HuH-7.5 (cell line): ENCODE measurements at places on chromosomes 12 and 14.
A peak's percentile ranks its signal among the peaks of the same experiment; 100 is the strongest.

DNA sequence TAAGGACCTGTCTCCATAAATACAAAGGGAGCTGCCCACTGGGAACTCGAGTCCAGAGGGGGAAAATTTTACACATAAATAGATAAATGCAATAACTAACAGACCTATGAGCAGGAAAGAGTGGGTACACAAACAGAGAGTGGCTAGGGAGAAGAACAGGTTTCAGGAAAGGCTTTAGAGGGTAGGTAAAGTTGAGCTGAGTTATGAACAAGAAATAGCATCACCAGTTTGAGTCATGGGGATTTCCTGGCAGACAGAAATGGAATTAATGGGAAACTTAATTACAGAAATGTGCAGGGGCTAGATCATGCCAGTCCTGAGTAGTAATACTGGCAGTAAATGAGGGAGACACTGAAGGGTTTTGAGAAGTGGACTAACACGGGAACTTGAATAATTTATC is 58.0 kb upstream of the CCDC175 start:
- DNase-seq: no peak

- no peak for DNase-seq
These were observed 13.9 kb upstream of the CACNA2D4 start for GRCh38 chr12:1932264-1932777.

GRCh38 chr14:75822522-75823141 is 159.2 kb downstream of the TGFB3 start:
- no peak for DNase-seq

- peak; percentile 54 for DNase-seq
These were observed 2.3 kb downstream of the SPATS2 start for GRCh38 chr12:49369411-49370145.

- DNase-seq: no peak
These were observed 331.9 kb downstream of the BTG1 start for GRCh38 chr12:91813701-91814100.

GRCh38 chr12:121789800-121790728 is 3.4 kb downstream of the RHOF start:
- DNase-seq: no peak

- no peak for DNase-seq
These were observed 20.1 kb upstream of the TBK1 start for GRCh38 chr12:64431791-64432190.

DNA sequence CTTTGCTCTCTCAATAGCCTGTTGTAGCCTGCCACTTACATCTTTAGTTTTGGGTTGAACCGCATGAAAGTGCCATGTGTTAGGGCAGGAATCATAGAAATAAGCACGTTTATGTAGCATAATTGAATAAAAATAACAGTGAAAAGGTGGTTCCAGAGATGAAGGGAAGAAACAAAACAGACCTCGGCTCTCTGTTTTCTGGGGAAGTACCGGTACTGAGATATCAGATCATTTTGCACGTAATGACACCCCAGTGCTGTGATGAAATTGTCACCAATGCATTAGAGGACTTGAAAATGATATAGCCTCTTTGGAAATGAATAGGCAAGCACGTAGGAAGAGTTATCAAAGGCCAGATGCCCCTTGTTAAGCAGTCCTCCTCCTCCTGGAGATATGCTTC is 42.5 kb upstream of the DLK1 start:
- DNase-seq: no peak

GRCh38 chr12:110431957-110432587 is 18.1 kb downstream of the ARPC3 start:
- no peak for DNase-seq

DNA sequence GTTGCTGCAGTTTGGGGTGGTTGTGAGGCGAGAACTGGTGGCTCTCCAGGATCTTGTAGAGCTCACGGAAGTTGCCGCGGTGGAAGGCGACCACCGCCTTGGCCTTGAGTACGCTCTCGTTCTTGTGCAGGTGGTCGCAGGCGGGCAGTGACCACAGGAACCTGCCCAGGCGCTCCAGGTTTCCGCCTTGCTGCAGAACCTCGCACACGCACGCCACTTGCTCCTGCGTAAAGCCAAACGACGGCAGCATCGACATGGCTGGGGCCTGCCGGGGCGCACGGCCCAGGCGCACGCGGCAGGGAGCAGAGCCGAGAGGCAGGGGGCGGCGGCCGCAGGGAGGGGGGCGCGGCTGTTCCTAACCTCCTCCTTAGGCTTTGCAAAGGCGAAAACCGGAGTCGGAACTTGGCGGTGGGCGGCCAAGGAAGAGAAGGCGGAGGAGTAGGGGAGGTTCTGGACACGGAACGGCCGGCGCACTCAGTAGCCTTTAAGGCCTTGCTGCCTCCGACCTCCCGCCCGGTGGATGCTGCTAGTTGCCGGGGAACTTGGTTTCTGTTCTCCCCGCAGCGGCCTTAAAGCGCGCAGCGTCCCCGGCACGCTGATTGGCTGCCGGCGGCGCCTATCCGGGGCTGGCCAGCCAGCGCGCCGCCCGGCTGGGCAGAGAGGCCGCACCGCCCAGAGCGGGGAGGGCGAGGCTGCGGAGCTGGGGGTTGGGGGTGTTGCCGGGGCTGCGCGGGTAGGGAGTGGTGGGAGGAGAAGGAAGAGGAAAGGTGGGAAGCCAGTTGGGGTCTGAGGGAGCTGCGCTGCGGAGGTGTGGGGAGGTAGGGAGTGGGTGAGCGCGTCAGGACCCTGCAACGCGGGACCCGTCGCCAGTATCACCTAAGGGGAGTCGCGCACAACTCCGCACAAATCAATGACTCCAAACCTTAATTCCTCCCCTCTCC is at the start of gene SIX1:
TSS of gene SIX1 (minus strand) at position 544 of the 941 bp plus-strand sequence. CDS start at position 256, 288 bp downstream.
- peak; percentile 96 for DNase-seq

GRCh38 chr12:43167691-43168090 is 384.3 kb downstream of the ADAMTS20 start:
- DNase-seq: no peak

DNA sequence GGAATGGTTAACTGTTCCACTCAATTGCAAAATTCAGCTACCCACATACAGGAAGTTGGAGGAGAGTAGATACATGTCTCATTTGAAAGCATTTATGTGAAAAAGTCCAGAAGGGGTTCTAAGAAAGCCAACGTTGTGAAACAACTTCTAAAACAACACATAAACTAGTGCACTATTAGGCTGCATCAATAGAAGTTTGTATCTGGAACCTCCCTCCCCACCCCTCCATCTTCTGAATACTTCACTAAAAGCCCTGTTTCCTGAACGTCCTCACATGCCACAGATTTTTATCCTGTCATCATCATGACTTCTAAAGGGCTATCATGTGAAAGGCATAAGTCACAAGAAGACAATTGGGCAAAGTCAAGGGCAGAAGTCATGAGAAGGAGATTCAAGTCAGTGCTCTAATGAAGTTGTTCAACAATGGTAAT is 5.5 kb downstream of the KRT79 start:
- DNase-seq: no peak

DNA sequence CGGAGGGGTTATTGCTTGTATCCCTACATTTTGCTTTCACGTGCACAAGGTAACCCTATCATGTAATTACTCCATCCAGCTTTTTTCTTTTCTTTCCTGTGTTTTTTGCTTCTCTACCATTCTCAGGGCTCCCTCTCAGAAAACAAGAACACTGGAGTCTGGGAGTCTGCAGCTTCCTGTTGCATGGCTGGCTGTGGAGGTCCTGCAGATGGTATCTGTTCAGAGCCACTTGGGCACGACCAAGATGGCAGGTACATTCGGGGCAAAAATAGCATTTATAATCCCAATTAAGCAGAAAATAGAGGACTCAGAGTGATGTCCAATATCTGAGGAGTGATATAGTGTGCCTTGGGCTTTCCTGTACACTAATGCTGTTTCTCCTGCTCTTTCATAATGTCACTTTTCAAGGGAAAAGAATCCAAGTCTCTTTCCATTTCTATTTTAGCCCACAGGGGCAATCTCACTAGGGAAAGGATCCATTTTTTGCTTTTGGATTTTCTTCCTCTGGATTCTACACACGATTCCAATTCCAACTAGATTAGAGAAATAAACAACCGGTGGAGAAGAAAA is 3.2 kb upstream of the NUMB start:
- DNase-seq: no peak

DNA sequence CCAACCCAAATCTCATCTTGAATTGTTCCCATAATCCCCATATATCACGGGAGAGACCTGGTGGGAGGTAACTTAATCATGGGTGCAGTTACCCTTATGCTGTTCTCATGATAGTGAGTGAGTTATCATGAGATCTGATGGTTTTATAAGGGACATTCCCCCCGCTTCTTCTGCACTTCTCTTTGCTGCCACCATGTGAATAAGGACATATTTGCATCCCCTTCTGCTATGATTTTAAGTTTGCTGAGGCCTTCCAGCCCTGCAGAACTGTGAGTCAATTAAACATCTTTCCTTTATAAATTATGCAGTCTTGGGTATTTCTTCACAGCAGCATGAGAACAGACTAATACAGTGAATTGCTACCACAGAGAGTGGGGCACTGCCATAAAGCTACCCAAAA is 179.1 kb downstream of the LRIG3 start:
- DNase-seq: no peak

- DNase-seq: no peak
These were observed 78.5 kb downstream of the DICER1 start for GRCh38 chr14:95078867-95079266.

DNA sequence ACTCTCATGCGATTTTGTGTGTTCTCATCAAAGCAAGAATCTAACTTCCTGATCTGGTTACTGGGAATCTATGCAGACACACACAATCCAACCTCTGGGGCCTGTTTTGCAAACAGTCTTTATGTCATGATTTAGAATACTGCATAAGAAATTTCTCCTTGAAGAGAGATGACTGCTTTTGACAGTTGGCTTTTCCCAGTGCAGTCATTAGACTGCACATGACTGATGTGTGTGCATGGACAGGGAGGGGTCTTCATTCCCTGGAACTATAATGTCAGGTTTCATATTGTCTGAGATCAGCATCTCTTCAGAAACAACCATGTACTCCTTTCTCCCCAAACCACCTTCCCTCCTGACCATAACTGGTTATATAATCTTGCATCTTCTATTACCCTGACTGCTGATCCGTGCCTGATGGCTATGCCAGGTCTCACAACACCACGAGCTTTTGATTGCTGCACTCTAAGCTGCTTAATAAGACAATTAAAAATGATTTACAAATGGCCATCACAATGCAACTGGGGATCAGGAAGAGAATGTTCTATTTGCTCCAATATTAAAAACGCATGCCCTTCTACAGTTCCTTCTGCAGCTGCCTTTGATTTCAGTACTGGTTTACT is 995.4 kb downstream of the NRXN3 start:
- no peak for DNase-seq

- no peak for DNase-seq
These were observed 258.7 kb downstream of the SYT10 start for GRCh38 chr12:33180918-33181317.

GRCh38 chr12:7015555-7016370 is 2.5 kb downstream of the LPCAT3 start:
- DNase-seq: no peak

GRCh38 chr14:70827347-70827746 is 18.0 kb upstream of the MAP3K9 start:
- DNase-seq: no peak

GRCh38 chr12:116244001-116244400 is 33.5 kb downstream of the MED13L start:
- no peak for DNase-seq

- DNase-seq: no peak
These were observed 232.5 kb upstream of the FOXN3 start for GRCh38 chr14:89649451-89650075.

DNA sequence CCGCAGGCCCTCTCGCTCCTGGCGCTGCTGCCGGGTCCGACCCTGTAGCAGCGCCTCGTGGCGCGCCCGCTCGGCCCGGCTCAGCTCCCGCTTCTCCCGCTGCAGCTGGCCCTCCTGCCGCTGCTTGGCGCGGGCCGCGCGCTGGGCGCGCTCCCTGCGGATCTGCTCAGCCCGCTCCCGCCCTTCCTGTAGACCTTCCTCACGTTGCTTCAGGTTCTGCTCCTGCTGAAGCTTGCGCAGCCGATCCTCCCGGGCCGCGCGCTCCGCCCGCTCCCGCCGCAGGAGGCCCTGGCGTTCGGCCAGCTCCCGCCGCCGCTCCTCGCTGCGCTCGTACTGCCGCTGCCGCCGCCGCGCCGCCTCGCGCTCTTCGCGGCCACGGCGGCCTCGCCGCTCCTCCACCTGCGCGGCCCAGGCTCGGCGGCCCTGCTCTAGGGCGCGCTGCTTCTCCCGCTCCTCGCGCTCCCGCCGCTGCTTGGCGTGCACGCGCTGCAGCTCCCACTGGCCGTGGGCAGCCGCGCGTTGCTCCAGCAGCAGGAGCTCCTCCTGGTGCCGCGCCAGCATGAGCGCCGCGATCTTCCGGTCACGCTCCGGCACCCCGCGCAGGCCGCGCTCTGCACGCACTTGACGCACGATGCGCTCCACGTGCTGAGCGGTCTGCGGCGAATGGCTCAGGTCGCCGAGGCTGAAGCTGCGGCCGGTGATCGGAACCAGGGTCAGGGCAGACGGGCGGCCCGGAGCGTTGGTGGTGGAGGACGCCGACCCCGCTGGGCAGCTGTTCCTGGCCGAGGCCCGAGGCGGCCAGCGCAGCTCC is 2.4 kb downstream of the CCDC177 start:
- peak; percentile 43 for DNase-seq

- DNase-seq: no peak
These were observed 5.0 kb downstream of the RERG start for GRCh38 chr12:15216036-15216889.

DNA sequence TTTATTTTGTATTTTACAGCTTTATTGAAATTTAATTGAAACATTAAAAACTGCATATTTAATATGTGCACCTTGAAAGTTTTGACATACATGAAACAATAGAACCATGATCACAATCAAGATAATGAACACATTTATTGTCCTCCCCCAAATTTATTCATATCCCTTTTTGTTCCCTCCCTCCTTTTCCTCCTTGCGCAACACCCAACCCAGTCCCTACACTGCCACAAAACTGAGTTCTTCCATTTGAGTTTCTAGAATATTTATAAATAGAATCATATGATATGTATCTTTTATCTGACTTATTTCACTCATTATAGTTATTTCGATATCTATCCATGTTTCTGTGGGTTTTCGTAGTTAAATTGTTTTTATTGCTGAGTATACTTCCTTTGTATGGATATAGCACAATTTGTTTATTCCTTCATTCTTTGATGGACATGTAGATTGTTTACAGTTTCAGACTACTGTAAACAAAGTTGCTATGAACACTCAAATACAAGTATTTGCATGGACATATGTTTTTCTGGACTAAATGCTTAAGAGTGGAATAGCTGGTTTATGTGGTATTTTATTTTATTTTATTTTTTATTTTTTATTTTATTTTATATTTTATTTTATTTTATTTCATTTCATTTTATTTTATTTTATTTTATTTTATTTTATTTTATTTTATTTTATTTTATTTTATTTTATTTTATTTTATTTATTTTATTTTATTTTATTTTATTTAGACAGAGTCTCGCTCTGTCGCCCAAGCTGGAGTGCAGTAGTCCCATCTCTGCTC is 359.1 kb downstream of the SLC6A15 start:
- DNase-seq: no peak

- no peak for DNase-seq
These were observed 5.5 kb upstream of the GPR68 start for GRCh38 chr14:91249841-91250616.

- DNase-seq: no peak
These were observed 81.1 kb downstream of the SLC24A4 start for GRCh38 chr14:92404018-92404417.
